ENCODE measurements at places on chromosomes 6 and 20. TPM values are rescaled to one million over a fixed set of nuclear protein-coding genes. Genes with fewer than 3 reads are reported as not detected.

The GCNT2 gene
- polyA plus RNA-seq, result 9.3 TPM

The GHRH gene
- not detected for polyA plus RNA-seq

The ELOVL4 gene
- polyA plus RNA-seq, result 9.4 TPM

The GMEB2 gene
- 13.6 TPM for polyA plus RNA-seq

The DAAM2 gene
- polyA plus RNA-seq, result 63.4 TPM

The RAET1E gene
- polyA plus RNA-seq, result 0.17 TPM

Measured in brain (organoid and tissue), 16 donors.